ENCODE measurements at places on chromosomes 1 and 21.

DNA sequence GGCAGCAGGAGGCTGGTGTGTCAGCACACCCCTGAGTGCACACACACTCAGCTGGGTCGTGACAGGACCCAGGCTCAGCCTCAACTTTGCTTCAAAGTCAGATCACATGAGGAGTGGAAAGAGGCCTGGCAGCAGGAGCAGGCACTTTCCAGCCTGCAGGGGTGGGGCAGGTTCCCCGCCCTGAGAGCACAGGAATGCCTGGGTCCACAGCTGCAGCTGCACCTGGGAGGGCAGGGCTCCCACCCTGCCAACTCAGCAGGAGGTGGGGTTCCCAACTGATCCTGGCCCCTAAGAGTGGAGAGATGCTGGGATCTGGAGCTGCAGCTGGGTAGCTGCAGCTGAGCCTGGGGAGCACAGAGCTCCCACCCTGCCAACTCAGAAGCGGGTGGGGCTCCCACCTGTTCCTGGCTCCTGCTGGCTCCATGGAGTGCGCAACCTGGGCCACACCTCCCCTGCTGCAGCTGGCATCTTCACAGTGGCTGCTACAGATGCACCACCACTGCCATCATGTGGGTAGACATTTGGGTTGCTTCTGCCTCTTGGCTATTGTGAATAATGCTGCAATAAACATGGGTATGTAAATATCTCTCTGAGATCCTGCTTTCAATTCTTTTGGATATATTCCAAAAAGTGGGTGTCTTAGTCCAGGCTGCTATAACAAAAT lies 415.4 kb downstream of the TTLL7 start:
- peak; percentile 18 for DNase-seq

DNA sequence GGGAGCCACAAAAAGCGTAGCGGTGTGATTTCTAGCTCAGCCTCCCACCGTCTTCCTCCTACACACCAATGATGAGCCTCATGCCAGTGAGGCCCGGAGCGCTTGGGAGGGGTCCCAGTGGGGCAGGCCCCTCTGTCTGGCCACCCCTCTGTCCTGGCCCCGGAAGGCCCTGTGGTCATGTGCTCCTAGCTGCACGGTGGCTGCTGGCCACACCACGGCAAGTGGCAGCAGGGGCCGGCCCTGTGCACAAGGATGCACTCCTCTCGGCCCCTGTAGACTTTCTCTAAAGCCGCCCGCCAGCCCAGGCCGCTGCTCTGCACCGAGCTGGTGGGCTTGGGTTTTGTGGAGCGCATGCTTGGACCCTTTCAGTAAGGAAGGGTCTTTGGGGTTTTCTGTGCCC lies 53.6 kb downstream of the KCNAB2 start:
- DNase-seq: no peak

- no peak for DNase-seq
These were observed 92.5 kb downstream of the RIPK4 start for GRCh38 chr21:41674402-41674801.

GRCh38 chr1:9388335-9389180 lies 95.9 kb downstream of the SPSB1 start:
- no peak for DNase-seq

- no peak for DNase-seq
These were observed 67.6 kb downstream of the TBX19 start for GRCh38 chr1:168348146-168348709.

GRCh38 chr1:8536515-8536914 lies 218.6 kb downstream of the SLC45A1 start:
- no peak for DNase-seq

GRCh38 chr1:215605011-215605621 lies 38.0 kb downstream of the KCTD3 start:
- no peak for DNase-seq

DNA sequence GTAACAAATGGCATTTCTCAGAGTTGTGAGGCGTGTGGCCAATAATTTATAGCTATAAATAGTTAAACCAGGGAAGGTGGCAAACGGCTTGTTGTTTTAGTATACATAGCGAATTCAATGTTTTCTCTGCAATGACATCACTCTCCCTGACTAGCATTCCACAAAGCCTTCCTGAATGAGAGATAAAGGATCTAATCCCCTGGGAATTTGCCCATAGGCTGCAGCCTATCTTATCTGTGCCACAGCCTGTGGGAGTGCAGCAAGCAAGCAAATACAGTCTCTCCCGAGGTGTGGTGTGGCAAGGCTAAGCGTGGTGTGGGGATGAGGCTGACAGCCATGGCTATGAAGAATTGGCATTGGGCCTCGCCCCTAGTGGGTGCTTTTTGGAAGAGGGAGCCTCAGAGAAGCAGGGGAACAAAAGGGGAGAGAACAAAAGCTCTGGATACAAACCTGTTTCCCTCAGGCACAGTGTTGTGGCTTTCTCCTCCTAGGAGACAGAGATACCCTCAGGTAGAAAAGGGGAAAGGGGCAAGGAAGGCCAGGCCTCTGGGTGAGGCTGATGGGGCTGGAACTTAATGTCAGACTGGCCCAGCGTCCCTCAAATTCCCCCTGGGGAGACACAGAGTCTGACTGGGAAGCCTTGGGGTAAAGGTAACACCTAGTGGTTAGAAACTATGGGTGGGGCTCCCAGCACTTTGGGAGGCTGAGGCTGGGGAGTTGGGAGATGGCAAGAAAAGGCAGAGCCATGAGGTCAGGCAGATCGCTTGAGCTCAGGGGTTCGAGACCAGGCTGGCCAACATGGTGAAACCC lies 8.9 kb downstream of the TAGLN2 start:
- DNase-seq: no peak

- no peak for DNase-seq
These were observed 335.7 kb upstream of the NCAM2 start for GRCh38 chr21:20662514-20662913.

- DNase-seq: no peak
These were observed 419.5 kb downstream of the LRRIQ3 start for GRCh38 chr1:73778471-73778870.

DNA sequence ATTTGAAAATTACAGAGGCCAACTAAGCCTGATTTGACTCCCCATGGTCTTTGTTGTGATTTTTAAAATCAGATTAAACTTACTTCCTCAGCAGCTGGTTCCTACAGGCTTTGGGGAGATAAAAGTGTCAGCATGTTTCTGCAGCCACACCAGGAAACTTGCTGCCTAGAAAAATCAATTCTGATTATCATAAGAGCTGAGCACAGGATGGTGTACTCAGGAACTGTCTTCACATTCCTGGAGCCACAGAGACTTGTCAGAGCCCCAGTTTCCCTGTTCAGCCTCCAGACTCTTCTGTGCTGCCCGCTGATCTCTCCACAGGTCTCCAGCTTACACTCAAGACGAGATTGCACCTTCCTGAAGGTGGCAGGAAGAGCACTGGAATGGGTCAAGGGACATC lies 23.9 kb downstream of the RAB3B start:
- no peak for DNase-seq

DNA sequence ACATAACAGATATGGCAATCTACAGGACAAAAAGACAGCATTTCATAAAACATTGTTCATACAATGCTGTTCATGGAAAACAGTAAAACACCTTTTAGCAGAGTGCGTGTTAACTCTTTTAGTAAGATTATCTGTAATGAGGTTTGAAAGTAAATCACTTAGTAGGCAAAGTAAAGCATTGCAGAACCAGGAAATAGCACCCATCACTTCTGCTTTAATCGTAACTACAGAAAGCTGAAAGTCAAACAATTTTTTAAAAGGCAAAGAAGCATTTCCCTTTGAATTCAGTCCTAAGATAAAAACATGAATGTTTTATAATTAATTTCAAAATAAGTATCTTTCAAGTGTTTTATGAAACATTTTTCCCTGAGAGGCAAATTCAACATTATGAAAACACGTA lies 63.3 kb upstream of the RNF11 start:
- DNase-seq: no peak

DNA sequence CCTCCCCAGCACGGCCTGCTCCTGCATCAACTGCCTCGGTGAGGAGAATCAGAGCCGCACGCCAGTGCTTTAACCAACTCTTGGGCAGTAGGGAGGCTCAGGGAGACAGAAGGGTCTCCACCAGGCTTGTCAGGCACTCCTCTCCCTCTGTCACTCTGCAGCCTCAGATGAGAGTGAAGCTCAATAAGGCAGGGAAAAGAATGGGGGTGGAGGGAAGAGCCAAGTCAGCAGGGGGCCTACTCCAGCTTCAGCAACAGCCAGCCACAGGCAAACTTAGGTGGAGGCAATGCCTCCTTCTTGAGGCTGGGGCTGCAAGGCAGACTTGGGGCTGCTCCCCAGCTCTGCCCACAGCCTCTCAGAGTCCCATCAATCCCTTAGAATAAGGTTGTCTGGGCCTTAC lies 51.8 kb upstream of the A3GALT2 start:
- no peak for DNase-seq
